Body of pancreas (tissue), 4 donors: ENCODE measurements at places on chromosomes 1 and 21.

DNA sequence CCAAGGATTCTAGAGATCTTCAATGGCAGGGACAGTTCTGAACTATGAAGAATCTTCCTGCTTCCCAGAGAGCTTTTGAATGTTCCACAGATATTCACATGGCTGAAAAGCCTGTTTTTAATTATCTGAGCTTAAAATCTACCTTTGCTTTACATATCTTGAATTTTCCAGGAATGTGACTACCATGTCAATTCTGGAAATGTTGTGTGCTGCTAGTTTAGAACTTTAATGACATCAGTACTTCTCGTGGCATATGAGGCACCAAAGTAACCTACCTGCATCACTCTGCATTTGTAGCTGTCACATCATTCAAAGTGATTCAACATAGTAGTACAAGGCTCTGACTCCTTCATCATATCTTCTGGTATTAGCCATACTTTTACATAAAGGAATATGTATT is 122.7 kb upstream of the NFIA start:
- H3K27ac ChIP-seq, result no peak overlapping the region
- H3K4me3 ChIP-seq, result no peak overlapping the region
- no peak for DNase-seq

- DNase-seq, result no peak
- no peaks in the 10 kb centered on the region for H3K4me1 ChIP-seq
- H3K4me3 ChIP-seq, result no peak overlapping the region
Measured at GRCh38 chr1:218763538-218763937, 410.1 kb upstream of the LYPLAL1 start.

DNA sequence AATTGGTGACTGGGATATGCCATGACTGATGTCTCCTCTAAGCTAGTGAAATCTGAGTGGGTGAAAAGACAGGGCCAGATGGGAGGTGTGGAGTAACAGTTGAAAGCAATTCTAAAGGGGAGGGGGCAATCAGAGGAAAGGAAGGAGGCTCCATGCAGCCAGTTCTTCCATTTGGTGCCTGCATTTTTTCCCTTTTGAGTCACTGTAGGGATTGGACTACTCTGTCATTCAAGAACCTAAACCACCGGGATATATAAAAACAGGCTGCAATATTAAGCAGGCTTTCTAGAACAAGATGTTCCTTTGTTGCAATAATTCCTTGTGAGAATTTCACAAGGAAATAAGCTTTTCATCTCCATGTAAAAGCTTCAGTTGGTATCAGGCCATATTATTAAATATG is 18.3 kb downstream of the CLIC6 start:
- no peak overlapping the region for H3K27ac ChIP-seq
- no peaks in the 10 kb centered on the region for H3K36me3 ChIP-seq
- H3K27me3 ChIP-seq, result no peaks in the 10 kb centered on the region
- no peak for DNase-seq
- H3K4me3 ChIP-seq, result no peak overlapping the region

GRCh38 chr1:211830055-211830327 is 572 bp downstream of the LPGAT1 start:
- H3K27ac ChIP-seq, result peak overlapping the region; percentile 91
- H3K4me1 ChIP-seq, result peaks cover 18% of the 10 kb centered on the region
- H3K27me3 ChIP-seq, result no peaks in the 10 kb centered on the region
- H3K4me3 ChIP-seq, result peak overlapping the region; percentile 58

DNA sequence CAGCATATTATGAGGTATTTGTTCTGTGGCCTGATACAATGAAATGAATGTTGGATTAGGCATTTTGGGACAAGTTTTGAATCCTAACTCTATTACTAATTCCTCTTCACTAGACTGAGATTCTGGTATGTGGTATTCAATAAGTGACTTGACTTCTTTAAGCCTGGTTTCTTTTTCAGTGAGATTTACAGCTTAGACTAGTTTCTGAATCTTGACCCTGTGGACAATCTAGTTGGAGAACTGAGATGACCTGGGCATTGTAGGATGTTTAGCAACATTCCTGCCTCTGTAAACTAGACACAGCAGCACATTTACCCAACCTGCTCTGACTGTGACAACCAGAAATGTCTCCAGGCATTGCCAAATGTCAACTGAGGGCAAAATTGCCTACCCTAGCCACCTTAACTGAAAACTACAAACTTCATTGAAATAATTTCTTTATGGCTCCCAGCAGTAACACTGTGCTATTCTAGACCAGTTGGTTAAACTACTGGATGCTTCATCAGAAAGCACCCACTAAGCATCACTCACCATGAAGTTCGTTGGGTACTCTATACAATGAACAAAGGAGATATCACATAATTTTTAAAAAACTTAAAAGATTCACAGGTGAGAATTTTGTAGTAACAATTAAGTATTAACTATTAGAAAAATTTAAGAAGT is 16.8 kb downstream of the PTPRC start:
- no peak overlapping the region for H3K4me3 ChIP-seq
- no peak overlapping the region for H3K27ac ChIP-seq
- no peaks in the 10 kb centered on the region for H3K27me3 ChIP-seq
- DNase-seq, result no peak
- no peaks in the 10 kb centered on the region for H3K4me1 ChIP-seq

DNA sequence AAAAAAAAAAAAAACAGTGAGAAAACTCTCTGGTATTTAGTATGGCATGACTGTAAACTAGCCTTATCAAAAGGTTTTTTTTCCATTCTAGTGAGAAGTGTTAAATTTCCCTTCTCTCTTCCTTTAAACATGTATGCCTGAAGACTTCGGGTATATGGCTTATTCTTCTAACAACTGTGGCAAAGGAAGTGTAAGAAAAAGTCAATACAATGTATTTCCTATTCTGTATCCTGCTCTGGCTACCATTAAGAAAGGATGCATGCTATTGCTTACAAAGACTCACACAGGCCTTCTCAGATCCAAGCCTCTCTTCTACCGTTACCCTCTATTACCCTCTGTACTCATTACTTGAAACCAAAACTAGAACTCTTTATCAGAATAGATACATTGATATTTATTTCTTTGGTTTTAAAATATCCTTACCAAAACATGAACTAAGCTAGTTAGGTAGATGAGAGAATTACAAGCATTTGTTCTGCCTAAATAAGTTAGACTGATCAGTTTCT is 8.4 kb downstream of the CEPT1 start:
- H3K27me3 ChIP-seq, result no peaks in the 10 kb centered on the region
- no peak for DNase-seq
- no peaks in the 10 kb centered on the region for H3K36me3 ChIP-seq
- no peak overlapping the region for H3K4me3 ChIP-seq
- no peak overlapping the region for H3K27ac ChIP-seq

- H3K27ac ChIP-seq, result no peak overlapping the region
- DNase-seq, result no peak
- H3K4me1 ChIP-seq, result peaks cover 10% of the 10 kb centered on the region
- no peaks in the 10 kb centered on the region for H3K27me3 ChIP-seq
Measured at GRCh38 chr1:28291711-28292110, 32.4 kb downstream of the SESN2 start.

- no peak for DNase-seq
- no peak overlapping the region for H3K4me3 ChIP-seq
- H3K27me3 ChIP-seq, result no peaks in the 10 kb centered on the region
- no peaks in the 10 kb centered on the region for H3K36me3 ChIP-seq
- H3K4me1 ChIP-seq, result no peaks in the 10 kb centered on the region
Measured at GRCh38 chr21:15687208-15687607, 42.6 kb upstream of the USP25 start.

DNA sequence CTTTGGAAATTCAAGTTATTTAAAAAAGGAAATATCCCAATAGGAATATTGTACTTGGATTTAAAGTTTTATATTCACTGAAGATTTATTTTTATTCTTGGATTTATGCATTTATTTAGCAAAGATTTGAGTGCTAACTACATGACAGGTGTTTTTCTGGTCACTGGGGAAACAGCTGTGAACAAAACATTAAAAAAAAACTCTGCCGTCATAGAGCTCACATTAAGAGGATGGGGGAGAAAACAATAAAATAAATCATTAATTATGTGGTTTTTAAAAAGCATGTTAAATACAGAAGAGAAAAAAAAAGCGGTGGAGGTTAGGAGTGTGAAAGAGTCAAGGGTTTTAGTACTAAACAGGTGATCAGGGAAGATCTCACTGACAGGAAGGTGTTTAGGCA is 149.9 kb downstream of the GALNT2 start:
- H3K4me3 ChIP-seq, result no peak overlapping the region
- no peak for DNase-seq
- H3K36me3 ChIP-seq, result no peaks in the 10 kb centered on the region
- peak overlapping the region; percentile 7 for H3K27ac ChIP-seq
- H3K27me3 ChIP-seq, result no peaks in the 10 kb centered on the region
- peaks cover 81% of the 10 kb centered on the region for H3K4me1 ChIP-seq
